ENCODE measurements at places on chromosomes 12 and 14.

DNA sequence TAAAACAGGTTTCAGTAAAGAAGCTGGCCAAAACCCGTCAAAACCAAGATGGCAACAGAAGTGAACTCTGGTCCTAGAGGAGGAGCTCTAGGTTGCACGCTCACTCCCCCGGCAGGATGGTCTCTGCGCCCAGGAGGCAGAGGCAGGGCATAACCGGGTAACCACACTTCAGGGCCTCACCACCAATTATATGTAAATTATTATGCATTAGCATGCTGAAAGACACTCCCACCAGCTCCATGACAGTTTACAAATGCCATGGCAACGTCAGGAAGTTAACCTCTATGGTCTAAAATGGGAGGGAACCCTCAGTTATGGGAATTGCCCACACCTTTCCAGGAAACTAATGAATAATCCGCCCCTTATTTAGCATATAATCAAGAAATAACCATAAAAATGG, 20.1 kb upstream of the SLC6A12 start:
- DNase-seq = no peak

DNA sequence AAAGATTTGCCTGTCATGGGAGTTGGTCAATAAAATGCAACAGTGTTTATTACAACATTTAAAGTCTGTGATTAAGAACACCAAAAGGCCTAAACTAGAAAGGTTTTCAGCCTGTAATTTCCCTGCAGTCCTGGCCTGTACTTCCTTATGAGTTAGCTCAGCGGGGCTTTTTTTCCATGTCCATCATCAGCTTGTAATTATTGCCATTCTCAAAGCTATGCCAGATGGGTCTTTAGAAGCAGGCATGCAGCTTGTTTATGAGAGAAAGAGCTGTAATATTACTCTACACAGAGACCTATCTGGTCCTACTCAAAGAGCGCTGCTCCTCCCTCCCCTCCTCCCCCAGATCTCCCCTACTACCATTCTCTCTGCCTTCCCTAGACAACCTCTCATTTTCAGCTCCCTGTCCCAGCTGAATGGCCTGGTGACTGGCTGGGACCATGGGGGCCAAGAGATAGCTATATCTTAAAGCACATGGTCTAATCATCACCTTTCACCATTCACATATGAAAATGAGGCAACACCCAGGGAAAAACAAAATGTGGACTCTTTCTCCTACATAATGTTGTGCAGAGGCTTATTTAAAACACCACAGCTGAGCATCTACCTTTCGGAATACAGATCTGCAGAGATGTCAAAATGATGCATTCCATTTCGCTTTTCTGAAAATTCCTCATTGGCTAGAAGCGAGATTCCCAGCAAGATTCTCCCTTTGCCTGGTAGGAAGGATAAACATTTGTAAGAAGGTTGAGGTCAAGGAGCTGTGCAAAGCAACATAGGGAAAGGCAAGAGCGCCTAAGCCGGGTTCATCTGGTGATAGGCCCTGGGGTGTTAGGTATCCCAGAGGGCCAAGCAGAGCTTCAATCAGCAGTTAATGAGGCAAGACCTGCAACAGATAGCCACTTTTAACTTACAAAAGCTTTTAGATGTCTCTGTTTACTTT, 209.7 kb upstream of the CDKN3 start:
- DNase-seq = no peak

DNA sequence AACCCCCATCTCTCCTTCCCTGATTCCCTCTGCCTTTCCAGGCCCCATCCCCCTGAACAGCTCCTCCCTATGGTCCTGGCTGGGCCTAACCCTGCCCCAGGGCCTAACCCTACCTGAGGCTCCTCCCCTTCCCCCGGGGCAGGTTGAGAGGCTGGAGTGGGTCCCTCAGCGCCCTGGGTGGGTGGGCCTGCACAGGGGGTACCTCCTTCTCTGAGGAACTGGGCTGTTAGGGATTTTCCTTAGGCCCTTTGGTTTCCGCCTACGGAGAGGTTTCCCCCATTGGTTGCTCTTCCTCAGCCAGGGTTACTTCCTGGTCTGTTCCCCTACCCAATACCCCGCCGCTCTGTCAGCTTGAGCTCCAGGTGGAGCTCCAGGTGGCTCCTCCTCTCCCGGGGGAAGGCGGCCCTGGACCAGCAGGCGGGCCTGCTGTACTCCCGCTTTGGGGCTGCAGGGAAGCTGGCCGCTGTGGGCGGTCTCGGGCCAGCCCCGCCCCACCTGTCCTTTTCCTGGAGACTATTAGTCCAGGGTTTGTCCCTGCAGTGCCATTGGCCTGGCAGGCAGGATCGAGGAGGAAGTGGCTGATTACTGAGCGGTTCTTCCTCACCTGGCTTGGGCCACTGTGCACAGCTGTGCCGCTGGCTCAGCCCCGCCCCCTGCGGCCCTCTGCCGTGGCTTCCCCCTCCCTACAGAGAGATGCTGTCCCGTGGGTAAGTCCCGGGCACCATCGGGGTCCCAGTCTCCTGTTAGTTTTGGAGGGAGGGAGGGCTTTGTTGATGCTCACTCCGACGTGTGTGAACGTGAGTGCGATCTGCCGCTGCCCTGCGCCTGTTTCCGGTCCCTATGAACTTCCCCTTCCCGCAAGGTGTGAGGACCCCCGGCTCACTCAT, 2.5 kb downstream of the C12orf57 start:
- DNase-seq = no peak

GRCh38 chr14:29927376-29928116, at the start of gene PRKD1:
Gene PRKD1 (minus strand): TSS chr14:29927847.
- peak; percentile 73 for DNase-seq

DNA sequence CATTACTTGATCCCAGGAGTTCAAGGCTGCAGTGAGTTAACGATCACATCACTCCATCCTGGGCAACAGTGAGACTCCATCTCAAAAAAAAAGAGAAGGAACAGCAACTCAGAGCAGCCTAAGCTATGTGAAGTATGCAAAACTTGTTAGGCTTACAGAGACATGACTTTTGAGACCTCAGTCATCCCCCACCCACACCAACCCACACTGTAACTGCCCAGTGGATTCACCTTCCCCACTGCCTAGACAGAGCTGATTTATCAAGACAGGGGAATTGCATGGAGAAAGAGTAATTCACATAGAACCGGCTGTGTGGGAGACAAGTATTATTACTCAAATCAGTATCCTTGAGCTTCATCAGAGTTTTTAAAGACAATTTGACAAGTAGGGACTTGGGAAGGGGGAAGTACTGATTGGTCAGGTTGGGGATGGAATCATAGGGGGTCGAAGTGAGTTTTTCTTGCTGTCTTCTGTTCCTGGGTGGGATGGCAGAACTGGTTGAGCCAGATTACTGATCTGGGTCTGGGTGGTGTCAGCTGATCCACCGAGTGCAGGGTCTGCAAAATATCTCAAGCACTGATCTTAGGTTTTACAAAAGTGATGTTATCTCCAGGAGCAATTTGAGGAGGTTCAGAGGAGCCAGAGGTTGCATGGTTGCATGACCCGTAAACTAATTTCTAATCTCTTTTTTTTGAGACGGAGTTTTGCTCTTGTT, 6.2 kb upstream of the WDR89 start:
- DNase-seq = no peak

DNA sequence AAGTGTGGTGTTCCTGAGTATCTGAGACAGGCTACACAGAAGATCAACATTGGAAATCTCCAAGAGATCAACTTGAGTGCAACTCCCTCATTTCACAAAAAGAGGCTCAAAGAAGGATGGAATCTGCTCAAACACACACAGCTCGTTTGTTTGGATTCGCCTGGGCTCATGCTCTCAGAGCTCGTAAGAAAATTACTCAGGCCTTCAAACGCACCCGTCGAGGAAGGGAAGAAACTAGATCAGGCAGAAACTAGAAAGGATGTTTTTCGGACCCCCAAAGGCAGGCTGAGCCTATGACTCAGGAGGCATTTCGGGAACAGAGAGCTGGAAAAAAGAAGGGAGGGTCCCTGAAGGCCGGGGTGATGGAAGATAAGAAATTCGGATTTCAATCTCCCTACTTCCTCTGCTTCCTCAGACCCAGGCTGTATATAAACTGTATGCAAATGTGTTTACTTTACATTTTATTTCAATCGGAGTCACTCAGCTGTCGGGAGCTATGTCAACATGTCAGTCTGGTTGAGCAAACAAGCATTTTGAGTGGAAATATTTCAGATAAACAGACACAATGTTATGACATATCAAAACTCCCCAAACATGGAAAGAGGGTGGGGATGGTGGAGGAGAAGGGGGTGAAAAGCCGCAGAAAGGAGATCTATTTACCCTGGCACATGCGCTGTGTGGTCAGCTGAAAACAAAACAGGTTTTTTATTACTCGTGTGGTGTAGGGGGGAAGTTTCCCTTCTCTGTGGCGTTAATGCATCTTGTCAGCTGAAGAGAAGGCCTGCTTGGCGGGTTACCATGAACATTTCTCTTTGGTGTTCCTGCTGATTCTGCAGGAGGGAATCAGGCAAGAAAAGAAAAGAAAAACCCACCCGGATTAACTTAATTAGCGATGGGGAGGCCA, 129.1 kb upstream of the TBX3 start:
- DNase-seq = no peak

DNA sequence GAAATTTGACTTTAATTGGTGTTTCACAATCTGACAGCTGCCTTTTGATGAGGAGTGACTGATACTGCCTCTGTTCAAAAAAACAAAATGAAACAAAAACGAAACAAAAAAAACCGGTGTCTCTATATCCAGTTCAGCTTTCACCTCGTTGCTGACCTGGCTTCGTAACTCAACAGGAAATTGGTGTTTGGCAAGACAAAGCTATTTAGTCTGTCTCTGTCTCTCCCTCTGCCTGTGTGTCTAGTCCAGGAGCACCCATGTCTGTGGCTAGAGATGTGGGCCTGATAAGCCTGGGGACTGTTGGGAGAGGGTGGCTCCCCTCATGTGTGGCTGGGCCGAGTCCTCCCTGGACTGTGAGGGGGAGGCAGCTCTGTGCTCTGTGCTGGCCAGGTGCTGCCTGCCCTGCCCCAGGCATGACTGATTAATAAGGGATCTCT, 11.3 kb downstream of the CACNA1C start:
- no peak for DNase-seq

- no peak for DNase-seq
Observed at GRCh38 chr12:109387425-109388166, 39.9 kb downstream of the MYO1H start.

DNA sequence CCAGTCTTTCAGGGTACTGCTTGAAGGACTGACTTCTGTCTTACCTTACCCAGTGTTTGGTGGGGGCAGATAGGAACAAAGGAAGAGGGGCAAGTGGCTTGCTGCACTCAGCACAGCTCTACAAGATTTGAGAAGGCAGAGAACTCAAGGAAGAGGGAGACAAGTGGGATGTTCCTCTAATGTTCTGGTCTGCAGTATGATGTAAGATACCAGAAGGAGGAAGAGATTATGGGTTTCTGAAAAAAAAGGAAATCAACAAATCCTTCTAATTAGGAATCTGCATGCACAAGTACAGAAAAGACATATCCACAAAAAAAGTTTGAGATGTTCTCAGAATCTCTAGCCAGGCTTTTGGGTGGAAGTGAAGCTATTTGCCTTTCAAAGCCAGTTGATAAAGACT, 37.1 kb downstream of the USP15 start:
- DNase-seq = no peak

- no peak for DNase-seq
Observed at GRCh38 chr12:6334940-6335450, 6.9 kb downstream of the TNFRSF1A start.

GRCh38 chr14:34691206-34691605, 23.2 kb downstream of the CFL2 start:
- no peak for DNase-seq

DNA sequence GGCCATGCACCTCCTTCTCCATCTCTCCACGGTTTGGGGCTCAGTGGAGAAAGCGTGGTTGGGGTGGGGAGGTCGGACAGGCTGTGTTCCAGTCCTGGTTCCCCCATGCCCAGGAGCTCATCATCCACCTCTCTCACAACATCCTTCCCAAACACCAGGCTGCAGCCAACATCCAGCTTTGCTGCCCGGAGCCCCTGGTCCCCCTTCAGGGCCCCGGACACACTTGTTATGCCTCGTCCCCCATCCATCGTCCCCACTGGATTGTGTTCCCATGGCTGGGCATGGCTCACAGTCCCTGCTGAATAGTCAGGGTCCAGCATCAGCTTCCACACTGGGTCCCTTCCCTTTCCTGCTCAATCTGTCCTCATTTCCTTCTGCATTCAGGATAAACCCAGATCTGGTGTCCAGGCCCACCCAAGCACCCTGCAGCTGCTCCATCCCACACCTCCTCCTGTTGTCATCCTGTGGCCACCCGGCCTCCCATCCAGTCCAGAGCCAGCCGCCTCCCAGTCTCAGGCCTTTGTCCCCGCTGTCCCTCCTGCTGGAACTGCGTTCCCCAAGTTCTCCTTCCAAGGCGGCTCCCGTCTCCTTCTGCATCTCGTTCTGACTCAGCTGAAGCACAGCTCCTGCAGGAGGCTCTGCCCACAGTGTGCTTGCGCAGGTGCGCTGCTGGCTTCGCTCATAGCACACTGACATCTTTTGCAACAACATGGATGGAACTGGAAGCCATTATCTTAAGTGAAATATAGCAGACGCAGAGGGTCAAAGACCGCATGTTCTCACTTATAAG, 211.4 kb upstream of the RTL1 start:
- no peak for DNase-seq

GRCh38 chr14:89806451-89806850, 148.1 kb downstream of the EFCAB11 start:
- no peak for DNase-seq

DNA sequence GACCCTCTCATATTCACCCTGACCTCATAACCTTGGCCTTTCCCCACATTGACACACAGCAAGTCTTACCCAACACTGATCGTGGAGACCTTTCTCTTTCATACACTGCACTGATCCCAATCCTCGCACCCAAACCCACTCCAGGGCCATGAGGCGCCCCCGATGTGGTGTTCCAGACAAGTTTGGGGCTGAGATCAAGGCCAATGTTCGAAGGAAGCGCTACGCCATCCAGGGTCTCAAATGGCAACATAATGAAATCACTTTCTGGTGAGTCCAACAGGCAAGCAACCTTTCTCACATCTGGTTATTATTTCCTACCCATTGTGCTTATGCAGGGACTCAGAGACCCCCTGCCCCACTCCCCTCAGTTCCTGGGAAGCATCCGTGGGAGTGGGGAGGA, 5.4 kb downstream of the MMP14 start:
- no peak for DNase-seq

GRCh38 chr14:74490486-74490885, 2.6 kb downstream of the NPC2 start:
- DNase-seq = no peak
